HT-29 (cell line): ENCODE measurements at places on chromosomes 4 and X.
A peak's percentile ranks its signal among the peaks of the same experiment; 100 is the strongest.

DNA sequence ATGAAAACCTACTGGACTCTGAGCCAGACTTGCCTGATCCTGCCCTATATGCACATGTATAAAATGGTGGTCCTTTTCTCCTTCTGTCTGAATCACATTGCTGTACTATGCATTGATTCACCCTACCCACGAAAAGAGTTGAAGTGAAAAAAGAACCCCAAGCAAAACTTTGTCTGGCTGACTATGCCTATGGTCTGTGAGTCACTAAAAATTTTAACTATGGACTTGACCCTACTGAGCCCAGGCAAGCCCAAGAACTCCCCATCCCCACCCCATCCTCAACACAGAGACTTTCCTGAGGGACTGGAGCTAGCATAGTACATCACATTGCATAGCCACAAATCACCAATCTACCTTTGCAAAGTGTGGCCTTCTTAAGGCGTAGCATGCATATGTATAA lies 116.6 kb upstream of the TENM3 start:
- no peak for DNase-seq

DNA sequence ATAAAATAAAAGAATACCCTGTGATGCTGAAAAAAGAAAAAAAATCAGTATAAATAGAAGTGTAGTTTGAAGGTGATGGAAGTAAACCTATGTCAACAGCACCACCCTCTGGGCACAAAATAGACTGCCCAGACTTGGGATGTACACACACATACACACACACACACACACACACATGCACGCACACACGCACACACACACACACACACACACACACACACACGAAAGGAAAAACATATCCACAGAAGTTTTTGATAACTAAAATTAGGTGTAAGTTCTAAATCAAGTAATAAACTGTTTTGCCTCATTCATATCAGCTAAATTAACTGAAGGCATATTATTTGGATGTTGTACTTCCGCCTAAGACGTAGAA lies 40.5 kb downstream of the ANXA5 start:
- peak; percentile 71 for DNase-seq

GRCh38 chr4:140693562-140693961 lies 62.6 kb downstream of the TBC1D9 start:
- no peak for DNase-seq

- no peak for DNase-seq
Observed at GRCh38 chrX:7568130-7568529, 274.8 kb upstream of the VCX start.

DNA sequence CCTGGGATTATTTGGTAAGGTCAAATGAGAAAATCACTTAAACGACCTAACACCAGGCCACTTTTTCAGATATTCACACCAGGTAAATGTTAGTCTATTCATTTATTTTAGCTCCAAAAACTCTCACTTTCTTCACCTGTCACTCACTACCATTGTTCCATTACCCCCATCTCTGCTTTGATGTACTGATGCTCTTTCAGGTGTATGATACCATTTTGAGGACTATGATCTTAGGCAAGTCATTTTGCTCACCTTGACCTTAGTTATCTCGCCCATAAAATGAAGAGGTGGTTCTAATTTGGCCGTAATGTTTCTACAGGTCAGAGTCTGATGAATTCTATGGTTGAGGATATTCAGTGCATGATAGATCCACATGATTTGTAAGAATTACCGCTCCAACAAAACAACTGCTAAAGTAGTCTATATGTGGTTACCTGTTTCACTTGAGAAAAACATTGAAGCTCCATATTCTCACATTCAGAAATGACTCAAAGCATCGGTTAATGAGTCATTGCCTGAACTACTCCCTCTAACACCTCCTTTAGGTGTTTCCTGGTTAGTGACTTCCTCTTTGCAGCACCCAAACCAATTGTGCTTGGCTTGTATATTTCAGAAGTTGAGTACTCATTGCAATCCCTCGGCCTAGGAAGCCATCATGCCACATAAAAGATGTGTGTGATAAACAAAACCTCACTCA lies 4.5 kb downstream of the DTHD1 start:
- DNase-seq = peak; percentile 75
